ENCODE measurements at places on chromosomes 7 and 10.

GRCh38 chr10:110209454-110209925 is 2.1 kb downstream of the MXI1 start:
- DNase-seq, result peak; percentile 67

DNA sequence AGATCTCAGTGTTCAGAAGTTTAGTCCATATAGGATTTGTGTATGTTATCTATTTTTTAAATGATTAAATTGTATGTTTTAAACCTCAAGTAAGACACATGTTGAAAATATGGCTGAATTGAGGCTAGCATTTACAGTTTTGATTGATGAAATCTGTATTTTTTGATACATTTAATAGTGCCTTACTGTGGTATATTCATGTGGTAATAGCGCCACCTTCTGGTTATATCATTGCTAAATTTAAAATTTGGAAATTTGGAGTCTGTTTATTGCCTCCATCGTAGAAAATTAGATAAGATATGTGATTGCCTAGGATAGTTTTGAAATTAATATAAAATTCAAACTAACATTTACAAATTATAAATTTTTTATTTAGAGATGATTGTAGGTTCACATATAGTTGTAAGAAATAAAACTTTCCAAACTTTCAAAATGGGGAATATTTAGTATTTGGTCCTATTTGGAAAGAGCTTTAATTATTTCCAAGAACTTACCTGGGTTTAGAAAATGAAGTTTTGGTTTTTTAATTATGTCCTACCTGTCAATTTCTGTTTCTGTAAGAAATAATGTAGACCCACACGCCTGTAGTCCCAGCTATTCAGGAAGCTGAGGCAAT is 19.1 kb upstream of the ARMS2 start:
- DNase-seq, result peak; percentile 74

DNA sequence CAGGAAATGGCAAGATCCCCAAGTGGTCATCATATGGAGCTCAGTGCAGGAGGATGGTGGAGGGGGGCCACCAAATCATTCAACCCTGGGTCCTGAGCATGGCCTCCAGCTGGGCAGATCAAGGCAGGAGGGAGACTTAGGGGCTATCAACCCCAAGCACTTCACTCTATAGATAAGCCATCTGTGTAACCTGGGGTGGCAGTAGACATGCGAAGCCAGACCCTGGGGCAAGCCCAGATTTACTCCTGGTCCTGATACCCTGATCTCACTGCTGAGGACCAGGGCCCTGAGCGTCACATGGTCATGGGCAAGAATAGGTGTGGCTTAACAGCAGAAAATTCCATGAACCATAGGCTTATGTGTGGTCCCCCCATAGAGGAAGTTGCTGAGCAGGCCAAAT is 173.0 kb upstream of the ADCY1 start:
- no peak for DNase-seq

- no peak for DNase-seq
These were observed 546.8 kb downstream of the LRMDA start for GRCh38 chr10:75978213-75978612.

DNA sequence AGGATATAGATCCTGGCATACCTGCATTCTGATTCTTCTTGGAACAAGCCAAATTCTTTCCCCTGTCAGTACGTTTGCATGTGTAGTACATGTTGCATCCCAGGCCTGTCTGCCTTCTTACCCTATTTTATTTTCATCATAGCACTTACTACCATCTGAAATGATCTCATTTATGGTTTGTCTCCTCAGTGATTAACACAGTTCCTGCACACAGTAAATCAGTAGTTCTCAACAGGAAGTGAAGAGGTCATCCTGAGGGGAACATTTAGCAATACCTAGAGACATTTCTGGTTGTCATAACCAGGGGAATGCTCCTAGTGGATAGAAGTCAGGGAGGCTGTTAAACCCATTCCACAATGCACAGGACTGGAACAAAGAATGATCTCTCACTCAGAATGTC is 38.2 kb upstream of the SLC26A4 start:
- DNase-seq, result no peak

- no peak for DNase-seq
These were observed 186.0 kb upstream of the AKR1E2 start for GRCh38 chr10:4639960-4640359.

GRCh38 chr10:33666686-33667480 is 332.4 kb upstream of the NRP1 start:
- DNase-seq, result no peak

GRCh38 chr7:7693881-7694280 is 24.5 kb downstream of the RPA3 start:
- DNase-seq, result no peak
